ENCODE measurements at places on chromosomes 2 and 18.

GRCh38 chr2:57080035-57080434 lies 896.2 kb downstream of the CCDC85A start:
- no peak for DNase-seq

DNA sequence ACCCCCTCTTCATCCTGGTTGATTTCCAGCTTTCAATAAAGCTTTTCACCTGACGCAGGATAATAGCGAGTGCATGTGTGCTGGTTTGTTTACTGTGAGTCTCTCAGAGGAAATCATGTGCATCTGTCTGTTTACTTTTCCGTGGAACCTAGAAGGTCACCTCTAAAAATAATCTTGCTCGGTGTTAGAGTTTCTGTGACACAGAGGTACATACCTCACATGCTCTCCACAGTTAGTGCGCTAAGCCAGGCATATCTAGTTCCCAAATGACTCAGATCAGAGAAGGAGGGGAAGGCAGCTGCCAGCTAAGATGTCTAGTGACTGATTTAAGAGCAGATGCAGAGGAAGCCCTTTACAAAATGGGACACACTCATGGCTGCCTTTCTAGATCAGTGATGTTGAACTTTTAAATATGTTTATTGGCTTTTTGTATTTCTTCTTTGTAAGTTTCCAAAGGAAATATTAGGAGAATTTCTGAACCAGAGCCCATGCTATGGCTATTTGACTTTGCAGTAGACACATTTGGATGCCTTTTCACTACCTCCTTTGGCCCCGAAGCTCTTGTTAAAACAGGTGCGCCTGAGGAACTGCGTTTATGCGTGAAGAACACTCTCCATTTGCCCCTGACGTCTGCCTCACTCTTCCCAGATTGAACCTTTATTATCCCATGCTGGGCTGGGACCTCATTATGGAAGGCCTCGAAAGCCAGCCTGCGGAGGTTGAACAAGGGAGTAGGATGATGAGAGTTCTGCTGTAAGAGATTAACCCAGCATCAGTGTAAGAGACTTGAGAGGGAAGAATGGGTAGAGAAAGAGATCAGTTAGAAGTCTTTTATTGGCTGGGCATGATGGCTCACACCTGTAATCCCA lies 145.6 kb downstream of the FAM161A start:
- no peak for DNase-seq

DNA sequence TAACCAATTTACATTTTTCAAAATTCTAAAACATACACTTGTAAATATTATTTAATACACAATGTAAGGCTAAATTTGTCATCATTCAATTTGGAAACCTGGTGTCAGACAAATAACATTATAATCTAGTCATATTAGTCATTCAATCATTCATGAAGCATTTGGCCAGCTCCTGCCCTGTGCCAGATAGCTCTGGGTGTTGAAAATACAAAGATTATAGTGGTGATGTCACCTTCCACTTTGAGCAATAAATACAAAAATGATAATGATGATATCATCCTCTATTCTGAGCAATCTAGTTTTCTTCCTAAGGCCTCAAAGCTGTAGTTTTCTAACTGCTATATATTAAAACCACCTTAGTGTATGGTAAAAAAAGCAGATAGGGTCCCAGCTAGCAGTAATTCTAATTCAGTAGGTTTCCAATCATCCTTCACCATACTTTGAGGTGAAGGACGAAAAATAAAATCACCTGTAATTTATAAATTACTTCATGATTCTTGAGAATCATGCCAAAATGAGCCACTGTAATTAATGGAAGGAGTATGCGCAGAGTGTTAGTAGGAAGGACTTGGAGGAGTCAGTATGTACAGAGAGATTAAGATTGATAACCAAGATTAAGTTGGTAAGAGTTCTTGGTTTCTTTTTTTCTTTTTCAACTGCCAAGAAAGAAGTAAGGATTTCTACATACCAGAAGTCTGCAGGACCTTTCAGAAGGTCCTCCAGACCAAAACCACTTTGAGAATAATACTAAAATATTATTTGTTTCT lies 23.2 kb downstream of the MEMO1 start:
- DNase-seq = no peak

DNA sequence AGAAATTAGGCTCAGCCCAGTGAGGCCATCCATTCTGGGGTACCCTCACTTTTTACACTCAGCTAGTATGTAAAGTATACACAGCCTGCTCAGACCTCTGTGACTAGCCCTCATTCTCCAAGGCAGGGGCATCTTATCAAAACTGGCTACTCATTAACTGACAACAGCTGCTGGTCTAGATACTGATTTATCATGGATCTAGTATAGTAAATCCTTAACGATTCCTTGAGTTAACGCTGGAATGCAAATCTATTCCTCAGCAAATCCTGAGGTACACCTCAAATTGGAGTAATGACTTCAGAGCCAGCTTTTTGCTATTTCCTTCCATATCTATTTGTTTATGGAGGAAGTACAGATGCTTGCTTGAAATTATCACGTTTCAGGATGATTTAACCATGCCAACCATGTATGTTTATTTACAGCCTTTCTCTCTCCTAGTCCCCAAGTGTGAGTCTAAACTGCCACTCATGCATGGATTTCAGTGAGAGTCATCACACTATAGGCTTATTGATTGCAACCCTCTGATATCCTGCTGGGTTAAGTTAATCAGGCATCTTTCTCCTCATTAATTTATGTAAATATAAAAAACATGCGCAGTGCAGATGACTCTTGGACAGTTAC lies 70.2 kb upstream of the DOK6 start:
- no peak for DNase-seq

- DNase-seq = no peak
Observed at GRCh38 chr2:23363268-23363667, 21.7 kb upstream of the KLHL29 start.

DNA sequence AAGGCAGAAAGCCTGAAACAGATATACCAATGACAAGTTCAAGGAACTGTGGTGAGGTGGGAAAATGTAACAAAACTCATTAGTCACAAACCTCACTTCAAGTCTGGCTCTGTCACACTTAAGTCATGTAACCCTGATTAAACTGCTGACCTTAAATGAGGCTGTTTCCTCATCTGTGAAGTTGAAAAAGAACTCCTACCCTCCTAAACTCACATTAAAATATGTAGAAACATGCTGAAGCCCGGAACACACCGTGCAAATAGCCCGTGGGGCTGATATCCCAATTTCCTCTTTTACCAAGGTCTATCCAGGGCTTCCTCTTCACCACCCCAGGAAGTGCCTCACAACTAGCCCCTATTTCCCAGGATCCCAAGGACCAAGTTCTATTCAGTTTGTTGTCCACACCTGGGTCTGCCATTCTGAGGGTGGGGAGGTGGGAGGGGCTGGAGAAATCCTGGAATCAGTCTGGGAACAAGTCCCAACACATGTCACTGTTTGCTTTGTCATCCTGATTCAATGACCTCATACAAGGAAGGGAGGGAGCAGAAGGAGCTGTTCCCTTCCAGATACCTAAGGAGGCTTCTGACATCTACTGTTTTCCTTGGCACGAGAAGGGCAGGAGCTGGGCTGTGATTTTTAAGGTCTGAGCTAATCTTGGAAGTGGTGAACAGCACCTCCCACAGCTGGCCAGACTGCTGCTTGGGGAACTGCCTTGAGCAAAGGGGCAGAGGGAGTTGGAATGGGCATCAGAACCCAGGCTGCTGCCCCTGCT lies 42.3 kb downstream of the SLC4A1AP start:
- no peak for DNase-seq

DNA sequence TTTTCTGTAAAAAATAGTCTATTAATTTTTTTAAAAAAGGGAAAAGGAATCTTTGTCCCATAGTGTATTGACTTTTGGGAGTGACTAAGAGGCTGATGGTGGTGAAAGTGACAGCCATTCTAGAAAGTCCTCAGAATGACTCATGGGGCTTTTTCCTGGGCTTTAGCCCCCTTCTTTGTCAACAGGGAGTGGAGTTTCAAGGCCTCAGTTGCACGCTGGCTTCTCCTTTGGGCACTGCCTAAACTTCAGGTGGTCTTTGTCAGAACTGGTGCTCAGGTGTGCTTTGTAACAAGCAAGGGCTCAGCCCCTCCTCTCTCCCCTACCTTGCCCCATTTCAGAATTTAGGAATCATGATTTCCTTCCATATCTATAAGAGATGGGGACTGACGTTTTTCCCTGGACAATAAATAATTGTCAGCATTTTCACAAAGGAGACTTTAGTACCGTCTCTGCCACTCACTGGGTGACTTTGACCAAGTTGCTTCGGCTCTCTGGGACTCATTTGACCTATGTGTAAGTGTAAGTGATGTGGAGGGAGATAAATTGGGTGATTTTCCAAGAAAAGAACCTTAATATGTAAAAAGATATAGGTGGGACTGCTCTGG lies 61.2 kb upstream of the IGFBP2 start:
- no peak for DNase-seq

DNA sequence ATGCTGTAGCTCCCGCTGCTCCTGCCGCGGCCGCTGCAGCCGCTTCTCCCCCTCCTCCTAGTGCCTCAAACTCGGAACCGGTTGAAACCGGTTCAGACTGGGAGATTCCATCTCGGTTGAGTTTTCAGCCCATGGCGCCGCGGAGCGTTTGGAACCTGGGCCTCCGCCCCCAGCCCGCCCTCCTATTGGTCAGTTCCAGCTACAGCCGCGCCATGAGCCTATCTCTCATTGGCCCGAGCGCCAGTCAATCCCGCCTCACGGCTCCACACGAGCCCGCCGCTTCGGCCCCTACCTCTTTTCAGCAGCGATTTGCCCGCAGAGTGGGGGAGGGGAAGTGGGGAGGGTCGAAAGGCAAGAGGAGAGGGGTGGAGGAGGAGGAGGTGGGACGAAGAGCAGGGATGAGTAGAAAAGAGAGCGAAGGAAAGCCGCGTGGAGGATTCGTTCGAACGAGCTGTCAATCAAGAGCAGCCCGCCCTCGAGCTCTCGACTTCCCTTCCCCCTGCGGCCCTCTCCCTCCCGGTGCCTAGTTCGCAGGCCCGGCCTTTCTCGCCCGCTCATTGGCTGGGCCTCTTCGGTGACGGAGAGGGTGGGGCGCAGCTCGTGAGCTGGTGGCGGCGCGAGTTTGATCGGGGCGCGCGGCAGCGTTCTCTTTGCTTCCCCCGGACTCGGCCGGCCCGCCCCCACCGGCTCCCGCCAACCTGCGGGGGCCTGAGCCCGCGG lies at the start of gene XPO1:
XPO1 (minus strand) TSS at position 157 of the 720 bp plus-strand sequence. CDS start 4,459 bp downstream, outside the sequence.
- DNase-seq = peak; percentile 99
